ENCODE measurements at places on chromosomes 3 and 15.

- DNase-seq: no peak
Measured at GRCh38 chr15:45647828-45648227, 13.0 kb downstream of the SQOR start.

DNA sequence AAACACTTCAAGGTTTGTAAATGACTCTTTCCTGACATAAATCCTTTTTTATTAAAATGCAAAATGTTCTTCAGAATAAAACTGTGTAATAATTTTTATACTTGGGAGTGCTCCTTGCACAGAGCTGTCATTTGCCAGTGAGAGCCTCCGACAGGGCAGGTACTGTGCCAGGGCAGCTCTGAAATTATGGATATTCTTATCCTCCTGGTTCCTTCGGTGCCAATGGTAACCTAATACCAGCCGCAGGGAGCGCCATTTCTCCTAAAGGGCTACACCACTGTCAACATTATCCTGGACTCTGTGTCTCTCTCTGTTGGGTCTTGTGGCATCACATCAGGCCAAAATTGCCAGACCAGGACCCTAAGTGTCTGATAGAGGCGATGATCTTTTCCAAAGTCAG is 33.0 kb downstream of the CHDH start:
- no peak for DNase-seq

DNA sequence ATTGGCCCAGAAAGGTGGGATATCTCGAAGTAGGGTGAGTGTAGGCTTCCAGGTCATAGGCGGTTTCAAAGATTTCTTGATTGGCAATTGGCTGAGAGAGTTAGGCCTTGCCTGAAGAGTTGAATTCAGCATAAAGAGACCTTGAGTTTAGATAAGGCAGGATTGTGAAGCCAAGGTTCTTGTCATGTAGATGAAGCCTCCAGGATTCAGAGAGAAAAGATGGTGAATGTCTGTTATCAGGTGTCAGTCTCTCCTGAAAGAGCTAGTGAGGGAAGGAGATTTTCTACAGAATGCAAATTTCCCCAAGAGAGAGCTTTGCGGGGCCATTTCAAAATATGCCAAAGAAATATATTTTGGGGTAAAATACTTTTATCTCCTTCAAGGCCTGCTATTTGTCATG is 217.0 kb upstream of the TLE3 start:
- DNase-seq: no peak

DNA sequence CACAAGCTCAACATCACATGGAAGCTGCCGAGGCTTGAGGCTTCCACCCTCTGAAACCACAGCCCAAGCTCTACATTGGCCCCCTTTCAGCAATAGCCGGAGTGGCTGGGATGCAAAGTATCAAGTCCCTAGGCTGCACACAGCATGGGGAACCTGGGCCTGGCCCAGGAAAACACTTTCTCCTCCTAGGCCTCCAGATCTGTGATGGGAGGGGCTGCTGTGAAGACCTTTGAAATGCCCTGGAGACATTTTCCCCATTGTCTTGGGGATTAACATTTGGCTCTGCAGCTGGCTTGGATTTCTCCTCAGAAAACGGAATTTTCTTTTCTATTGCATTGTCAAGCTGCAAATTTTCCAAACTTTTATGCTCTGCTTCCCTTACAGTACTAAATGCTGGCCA is 18.2 kb downstream of the HRG start:
- DNase-seq: no peak

GRCh38 chr3:52349131-52349530 is 33.0 kb downstream of the DNAH1 start:
- DNase-seq: no peak

Data from activated T-cell treated with anti-CD3 and anti-CD28 coated beads, Interleukin-2, amount 50 U/mL, for 72 hours (primary cell).